Activated CD8-positive, alpha-beta memory T cell treated with anti-CD3 and anti-CD28 coated beads for 48 hours (primary cell): ENCODE measurements at places on chromosomes 3 and 15.

DNA sequence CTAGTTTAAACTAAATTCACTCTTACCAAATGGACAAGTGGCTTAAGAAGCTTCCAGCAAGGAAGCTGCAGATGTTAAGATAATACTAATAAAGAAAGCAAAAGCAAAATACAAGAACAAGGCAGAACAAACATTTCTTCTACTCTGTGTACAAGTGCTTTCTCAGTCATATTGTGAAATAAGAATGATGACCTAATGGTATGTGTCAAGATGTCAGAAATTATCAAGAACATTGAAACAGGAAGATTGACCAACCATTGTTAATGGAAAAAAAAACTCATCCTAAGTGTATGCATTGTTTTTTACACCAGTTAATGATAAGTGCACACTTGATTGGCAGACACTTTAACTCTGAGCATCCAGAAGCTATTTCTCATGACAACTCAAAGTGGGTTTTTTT lies 65.4 kb upstream of the P2RY1 start:
- DNase-seq: no peak

DNA sequence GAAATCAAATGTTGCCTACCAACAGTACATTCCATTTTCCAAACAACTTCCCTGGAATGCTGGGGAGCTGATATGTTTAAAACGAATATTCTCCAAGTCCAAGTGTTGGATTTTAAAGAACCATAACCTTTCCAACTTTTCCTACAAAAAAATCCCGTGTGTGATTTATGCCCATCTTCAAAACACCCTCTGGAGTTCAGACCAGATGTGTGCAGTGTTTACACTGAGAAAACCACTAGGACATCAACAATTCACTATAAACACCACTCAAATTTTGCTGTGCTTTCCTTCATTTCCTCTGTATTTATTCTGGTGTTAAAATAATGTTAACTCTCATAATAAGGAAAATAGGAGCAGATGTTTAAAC lies 2.4 kb downstream of the VGLL4 start:
- DNase-seq: no peak

DNA sequence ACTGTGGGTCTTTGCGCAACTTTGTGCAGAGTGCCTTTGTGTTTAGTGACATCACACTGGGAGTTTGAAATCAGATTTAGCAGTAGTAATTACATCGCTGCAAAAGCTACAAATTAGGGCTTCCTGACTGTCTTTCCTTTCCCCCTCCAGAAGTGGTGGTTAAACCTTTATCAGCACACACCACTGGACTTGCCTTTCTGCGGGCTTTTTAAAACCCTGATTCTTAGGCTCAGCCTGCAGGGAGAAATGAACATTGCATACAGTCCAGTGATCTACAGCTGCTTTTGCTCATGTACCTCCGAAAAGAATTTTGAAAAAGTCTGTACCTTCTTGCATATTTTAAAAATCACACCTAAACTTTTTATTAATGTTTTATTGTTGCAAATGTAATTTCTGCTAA lies 219.7 kb upstream of the NAALADL2 start:
- no peak for DNase-seq

- DNase-seq: no peak
These were observed 5.6 kb downstream of the FOXL2 start for GRCh38 chr3:138941259-138941885.

- no peak for DNase-seq
These were observed 17.1 kb downstream of the CP start for GRCh38 chr3:149204390-149204991.

- DNase-seq: no peak
These were observed 945.1 kb downstream of the EPHA3 start for GRCh38 chr3:90052425-90052950.

DNA sequence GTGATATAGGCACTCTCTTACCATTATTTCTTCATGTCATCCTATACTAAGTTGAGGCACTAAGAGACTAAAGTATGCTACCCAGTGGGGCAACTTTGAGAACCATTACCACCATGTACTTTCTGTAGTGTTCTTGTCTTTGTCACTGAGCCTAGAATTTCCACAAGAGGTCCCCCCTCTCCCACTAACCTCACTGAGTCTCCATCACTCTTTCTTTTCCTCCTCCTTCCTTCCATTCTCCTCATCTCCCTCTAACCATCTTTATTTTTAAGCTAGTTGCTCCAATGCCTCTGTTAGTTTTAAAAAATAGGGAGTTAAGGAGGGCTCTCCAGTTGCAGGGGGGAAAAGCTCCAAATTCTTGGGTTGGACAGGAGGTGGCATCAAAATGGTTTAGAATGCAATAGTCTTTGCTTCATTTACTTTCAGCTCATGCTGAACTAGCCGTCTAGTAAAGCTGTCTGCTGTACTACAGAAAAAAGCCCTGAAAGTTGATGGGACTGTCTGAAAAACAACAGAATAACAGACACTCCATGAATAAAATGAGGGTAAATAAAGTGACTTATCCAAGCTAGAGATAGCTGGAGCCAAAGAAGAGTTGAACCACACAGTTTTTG lies 85.1 kb upstream of the MYRIP start:
- DNase-seq: no peak

DNA sequence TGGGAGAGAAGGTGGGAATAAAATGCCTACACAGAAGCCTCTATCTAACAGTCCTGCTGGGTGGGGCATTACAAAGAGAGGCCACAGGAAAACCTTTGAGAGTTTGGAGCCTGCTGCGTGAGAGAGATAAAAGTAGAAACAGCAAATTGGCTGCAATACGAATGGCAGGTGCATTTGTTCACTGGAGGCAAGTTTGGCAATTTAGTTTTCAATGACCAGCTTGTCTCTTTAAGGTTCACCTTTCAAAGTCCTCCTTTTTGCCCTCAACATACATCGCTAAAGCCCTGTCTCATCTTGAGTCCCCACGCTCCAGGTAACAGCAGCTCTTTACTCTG lies 405.7 kb downstream of the LSAMP start:
- no peak for DNase-seq

DNA sequence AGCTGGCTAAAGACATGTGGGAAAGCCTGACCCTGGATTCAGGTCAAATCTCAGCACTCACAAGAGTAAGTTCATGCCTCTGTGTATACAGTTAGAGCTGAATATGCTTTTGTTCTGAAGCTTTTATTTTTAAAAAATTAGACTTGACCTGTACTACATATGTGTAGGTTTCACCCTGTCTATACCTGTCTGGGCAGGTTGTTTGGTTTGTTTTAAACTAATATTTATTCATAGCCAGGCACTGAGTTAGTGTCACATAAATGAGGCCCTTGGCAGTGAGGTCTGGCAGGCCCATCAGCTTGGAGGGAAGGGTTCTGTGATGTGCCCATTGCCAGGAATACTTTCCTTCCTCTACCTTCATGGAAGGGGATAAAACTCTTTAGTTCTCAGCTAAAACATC lies 1.9 kb downstream of the DNAJA4 start:
- no peak for DNase-seq

- DNase-seq: no peak
These were observed 230.0 kb downstream of the XXYLT1 start for GRCh38 chr3:195040773-195041520.

DNA sequence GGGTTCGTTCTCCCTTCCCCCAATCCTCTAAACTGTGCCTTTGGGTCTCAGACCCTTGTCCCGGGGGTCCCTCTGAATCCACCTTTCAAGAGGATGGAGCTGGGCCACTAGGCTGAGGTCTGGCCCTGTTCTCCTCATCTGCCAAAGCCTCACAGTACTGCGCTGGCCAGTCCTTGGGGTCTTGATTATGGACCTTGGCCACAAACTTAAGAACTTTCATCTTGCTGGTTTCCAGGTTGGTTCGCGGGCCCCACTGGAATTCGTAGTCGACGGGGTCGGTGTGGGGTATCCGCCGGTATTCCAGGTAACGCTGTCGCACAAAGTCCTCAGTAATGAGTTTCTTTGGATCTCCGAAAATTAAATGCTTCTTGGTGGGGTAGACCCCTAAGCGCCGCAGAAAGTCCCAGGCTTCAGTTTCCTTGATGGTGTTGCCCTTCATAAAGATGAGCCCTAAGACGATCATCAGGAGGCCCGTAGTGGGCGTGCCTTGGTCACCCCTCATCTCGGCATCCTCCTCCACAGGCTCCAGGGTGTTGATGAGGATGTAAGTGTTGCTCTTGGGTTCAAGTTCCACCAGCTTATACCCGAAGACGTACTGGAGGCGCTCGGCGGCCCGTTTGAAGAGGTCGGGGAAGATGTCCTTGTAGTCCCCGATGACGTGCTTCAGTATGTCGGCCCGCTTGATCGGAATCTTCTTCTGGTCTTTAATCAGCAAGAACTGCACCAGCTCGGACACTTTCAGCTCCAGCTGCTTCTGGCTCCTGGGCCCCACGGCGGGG lies 727 bp downstream of the NSMCE3 start:
- DNase-seq: peak; percentile 18

DNA sequence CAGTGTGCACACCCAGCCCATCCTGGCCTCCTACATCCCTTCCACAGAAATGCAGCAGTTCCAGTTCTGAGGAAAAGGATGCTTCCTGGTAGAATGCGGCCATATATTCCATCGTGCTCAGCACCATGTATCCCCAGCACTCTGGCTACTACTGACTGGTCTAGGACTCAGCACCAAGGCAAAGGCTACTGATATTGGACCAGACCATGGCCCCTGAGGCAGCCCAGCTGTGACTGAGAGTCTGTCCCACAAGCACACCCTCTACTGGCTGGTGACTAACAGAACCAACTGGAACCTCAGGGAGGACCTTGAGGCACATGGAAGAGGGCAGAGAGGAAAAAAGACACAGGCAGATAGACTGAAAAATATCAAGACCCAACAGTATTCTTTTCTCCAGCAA lies 30.0 kb downstream of the TARS3 start:
- DNase-seq: no peak

- no peak for DNase-seq
These were observed 34.9 kb upstream of the MAGI1 start for GRCh38 chr3:66073464-66074141.

DNA sequence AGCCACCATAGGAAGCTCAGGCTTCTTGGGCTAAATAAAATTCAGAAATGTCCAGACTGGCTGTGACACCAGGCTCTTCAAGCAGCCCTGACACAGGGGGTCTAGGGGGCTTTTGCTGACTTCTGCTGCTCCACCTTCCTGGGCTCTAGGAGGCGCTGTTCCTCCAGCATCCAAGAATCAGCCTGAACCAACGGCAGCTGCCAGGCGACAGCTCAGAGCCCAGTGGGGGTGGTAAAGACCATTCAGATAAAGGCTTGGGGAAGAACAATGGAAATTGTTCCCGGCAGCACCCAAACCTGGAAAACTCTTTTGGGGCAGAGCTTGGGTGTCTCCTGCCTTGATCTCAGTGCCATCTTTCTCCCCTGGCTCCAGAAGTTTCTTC lies 21.6 kb upstream of the PSTPIP1 start:
- DNase-seq: no peak

DNA sequence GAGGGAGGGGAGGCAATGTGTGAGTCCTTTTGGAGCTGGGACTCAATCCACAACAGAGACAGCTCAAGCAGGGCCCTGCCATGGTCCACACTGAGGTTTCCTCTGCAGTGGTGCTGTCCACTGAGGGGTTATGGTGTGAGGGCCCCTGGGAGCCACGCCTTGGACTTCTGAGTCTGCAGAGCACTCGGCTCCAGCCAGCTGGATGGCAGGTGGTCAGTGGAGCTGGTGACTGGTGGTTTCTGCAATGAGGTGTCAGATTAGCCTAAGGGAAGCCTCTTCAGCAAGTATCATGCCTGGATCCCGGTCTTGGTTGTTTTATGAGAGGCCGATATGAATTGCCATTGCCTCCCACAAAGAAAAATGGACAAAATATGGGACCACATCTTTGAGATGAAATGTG lies 21.7 kb downstream of the LSM3 start:
- DNase-seq: no peak

GRCh38 chr3:138440596-138440995 lies 6.2 kb downstream of the ESYT3 start:
- DNase-seq: no peak
